ENCODE measurements at places on chromosomes 11 and 22.

GRCh38 chr11:3201677-3202181 lies 16.9 kb downstream of the MRGPRG start:
- H3K27me3 ChIP-seq: peaks cover 54% of the 10 kb centered on the region
- no peaks in the 10 kb centered on the region for H3K36me3 ChIP-seq
- DNase-seq: no peak
- peaks cover 4% of the 10 kb centered on the region for H3K4me1 ChIP-seq

DNA sequence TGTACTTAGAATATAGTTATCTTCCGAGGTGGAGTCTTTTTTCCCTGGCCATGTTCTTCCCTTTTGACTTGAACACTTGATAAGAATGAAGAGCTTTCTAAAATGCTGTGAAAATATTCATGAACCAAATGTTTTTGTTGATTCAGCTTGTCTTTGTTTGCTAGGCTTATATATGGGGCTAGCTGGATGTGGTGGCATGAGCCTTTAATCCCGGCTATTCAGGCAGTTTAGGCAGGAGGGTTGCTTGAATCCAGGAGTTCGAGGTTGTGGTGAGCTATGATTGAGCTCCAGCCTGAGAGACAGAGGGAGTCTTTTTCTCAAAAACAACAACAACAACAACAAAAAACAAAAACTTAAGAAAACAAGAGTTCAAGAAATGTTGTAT lies 23.1 kb downstream of the CBL start:
- no peak overlapping the region for H3K27ac ChIP-seq
- H3K36me3 ChIP-seq: no peaks in the 10 kb centered on the region
- no peaks in the 10 kb centered on the region for H3K27me3 ChIP-seq
- no peak for DNase-seq
- peaks cover 2% of the 10 kb centered on the region for H3K4me1 ChIP-seq

- no peak overlapping the region for H3K4me3 ChIP-seq
- no peaks in the 10 kb centered on the region for H3K27me3 ChIP-seq
- DNase-seq: no peak
- H3K27ac ChIP-seq: peak overlapping the region; percentile 12
Measured at GRCh38 chr11:68524681-68525080, 64.1 kb downstream of the PPP6R3 start.

DNA sequence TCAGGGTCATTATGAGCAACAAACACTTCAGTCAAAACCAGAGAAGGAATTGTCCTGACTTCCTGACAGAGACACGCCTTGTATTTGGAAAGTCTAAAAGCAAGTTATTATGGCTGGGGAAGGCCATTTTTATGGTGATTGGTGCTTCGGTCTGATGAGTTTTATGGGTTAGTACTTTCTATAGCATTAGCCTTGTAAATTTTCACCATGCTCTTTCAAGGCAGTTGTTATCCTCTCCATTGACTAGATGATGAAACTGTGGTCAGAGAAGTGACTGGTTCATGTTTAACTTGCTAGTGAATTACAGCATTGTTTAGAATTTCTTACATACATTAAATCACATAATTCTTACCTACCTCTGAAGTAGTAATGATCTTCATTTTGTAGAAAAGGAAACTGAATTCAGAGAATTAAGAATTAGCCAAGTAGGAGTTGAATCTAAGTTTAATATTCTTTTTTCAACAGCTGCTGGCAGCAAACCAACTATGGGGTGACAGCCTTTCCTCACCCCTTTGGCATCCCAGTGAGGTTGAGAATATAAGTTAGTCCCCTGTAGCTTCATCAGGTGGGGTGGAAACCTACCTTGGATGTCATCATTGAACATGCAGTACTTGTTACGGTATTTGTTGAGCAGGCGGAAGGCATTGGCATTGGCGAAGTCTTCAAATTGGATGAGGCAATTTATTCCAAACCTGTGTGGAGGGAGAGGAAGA lies 90.0 kb downstream of the CCDC81 start:
- H3K27ac ChIP-seq: no peak overlapping the region
- H3K4me1 ChIP-seq: peaks cover 15% of the 10 kb centered on the region
- H3K36me3 ChIP-seq: no peaks in the 10 kb centered on the region
- H3K4me3 ChIP-seq: no peak overlapping the region

- no peaks in the 10 kb centered on the region for H3K36me3 ChIP-seq
- no peak overlapping the region for H3K27ac ChIP-seq
- DNase-seq: no peak
- H3K4me3 ChIP-seq: no peak overlapping the region
Measured at GRCh38 chr11:40716344-40717130, 742.9 kb downstream of the LRRC4C start.

GRCh38 chr11:112222303-112222702 lies 3.9 kb upstream of the PTS start:
- DNase-seq: no peak
- H3K4me1 ChIP-seq: peaks cover 12% of the 10 kb centered on the region
- H3K27me3 ChIP-seq: no peaks in the 10 kb centered on the region
- H3K27ac ChIP-seq: no peak overlapping the region
- H3K36me3 ChIP-seq: peaks cover 9% of the 10 kb centered on the region

DNA sequence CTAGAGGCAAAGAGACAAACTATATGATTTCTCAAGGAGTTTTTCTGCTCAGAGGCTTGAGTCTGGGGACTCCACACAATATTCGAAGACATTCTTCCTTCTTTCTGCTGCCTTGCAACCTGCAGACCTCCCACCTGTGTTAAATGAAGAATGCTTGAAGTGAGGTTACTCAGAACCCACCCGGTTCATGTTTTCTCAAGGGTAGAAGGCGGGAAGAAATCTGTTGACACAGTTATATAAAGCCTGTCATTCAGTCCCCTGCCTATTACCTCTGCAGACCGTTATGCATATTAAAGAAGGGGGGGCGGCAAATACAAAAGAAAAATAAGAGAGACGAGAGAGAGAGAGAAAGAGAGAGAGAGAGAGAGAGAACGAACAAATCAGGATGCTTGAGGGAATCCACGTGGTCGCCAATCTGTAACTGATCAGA lies 2.2 kb upstream of the KMT2A start:
- H3K27ac ChIP-seq: no peak overlapping the region
- no peak for DNase-seq
- peaks cover 22% of the 10 kb centered on the region for H3K4me1 ChIP-seq
- no peaks in the 10 kb centered on the region for H3K27me3 ChIP-seq

GRCh38 chr11:119373921-119374631 lies 7.4 kb downstream of the USP2 start:
- H3K4me3 ChIP-seq: no peak overlapping the region
- H3K36me3 ChIP-seq: no peaks in the 10 kb centered on the region
- H3K27me3 ChIP-seq: no peaks in the 10 kb centered on the region
- peaks cover 86% of the 10 kb centered on the region for H3K4me1 ChIP-seq

GRCh38 chr22:27576815-27577573 lies 224.6 kb downstream of the MN1 start:
- H3K36me3 ChIP-seq: no peaks in the 10 kb centered on the region
- no peak overlapping the region for H3K27ac ChIP-seq
- DNase-seq: no peak
- H3K4me3 ChIP-seq: no peak overlapping the region

DNA sequence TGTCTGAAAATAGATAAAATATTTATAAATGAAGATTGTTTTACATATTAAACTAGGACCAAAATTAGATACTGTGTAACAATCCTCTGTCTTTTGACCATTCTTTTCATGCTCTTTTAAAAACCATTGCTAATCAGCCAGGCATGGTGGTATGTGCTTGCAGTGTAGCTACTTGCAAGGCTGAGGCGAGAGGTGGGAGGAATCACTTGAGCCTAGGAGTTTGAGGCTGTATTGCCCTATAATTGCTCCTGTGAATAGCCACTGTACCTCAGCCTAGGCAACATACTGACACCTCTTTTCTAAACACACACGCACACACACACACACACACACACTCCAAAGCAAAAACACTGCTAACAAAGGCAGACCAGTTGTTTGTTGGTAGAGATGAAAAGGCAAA lies 259.2 kb downstream of the JRKL start:
- H3K4me3 ChIP-seq: no peak overlapping the region
- H3K27ac ChIP-seq: no peak overlapping the region
- H3K36me3 ChIP-seq: no peaks in the 10 kb centered on the region
- H3K27me3 ChIP-seq: no peaks in the 10 kb centered on the region
- DNase-seq: no peak
- H3K4me1 ChIP-seq: no peaks in the 10 kb centered on the region

- H3K27me3 ChIP-seq: no peaks in the 10 kb centered on the region
- H3K36me3 ChIP-seq: no peaks in the 10 kb centered on the region
- peak overlapping the region; percentile 62 for H3K27ac ChIP-seq
- no peak overlapping the region for H3K4me3 ChIP-seq
Measured at GRCh38 chr11:63564056-63564774, 1.0 kb upstream of the PLAAT2 start.

DNA sequence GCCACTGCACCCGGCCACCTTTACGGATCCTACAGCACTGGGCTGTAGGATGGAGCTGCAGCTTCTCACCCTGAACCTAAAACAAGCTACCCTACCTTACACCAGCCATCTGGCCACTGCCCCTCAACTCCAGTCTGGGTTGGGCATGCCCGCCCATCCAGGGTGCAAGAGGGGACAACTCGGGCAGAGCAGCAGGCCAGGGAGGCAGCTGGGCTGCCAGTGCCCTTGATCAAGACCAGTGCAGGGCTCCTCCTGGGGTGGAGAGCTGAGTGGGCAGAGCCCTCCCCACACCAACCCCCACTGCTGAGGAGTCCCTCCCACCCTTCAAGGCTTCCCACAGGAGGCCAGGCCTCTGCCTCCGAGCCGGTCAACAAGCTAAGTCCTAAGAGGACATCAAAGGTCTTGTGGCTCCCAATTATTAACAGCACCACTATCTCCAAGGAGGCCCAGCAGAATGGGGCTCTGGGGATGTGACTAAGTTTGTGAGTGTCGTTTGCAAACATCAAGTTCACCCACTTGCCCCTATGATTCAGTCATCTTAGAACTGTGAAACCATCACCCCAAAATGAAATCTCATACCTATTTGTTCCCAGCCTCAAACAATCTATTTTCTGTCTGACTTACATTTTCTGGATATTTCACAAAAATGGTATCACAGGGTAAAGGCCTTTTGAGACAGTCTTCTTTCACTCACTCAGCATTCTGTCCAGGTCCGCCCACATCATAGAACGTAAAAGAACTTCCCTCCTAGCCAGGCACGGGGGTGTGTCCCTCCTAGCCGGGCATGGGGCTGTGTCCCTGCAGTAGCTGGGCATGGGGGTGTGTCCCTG lies 11.0 kb downstream of the GATD1 start:
- peaks cover 98% of the 10 kb centered on the region for H3K36me3 ChIP-seq
- no peak overlapping the region for H3K4me3 ChIP-seq
- no peaks in the 10 kb centered on the region for H3K27me3 ChIP-seq
- DNase-seq: no peak

- peaks cover 64% of the 10 kb centered on the region for H3K4me1 ChIP-seq
- H3K4me3 ChIP-seq: no peak overlapping the region
- no peak for DNase-seq
- no peaks in the 10 kb centered on the region for H3K36me3 ChIP-seq
- H3K27ac ChIP-seq: peak overlapping the region; percentile 73
Measured at GRCh38 chr22:38026130-38027111, 30.8 kb upstream of the PICK1 start.

DNA sequence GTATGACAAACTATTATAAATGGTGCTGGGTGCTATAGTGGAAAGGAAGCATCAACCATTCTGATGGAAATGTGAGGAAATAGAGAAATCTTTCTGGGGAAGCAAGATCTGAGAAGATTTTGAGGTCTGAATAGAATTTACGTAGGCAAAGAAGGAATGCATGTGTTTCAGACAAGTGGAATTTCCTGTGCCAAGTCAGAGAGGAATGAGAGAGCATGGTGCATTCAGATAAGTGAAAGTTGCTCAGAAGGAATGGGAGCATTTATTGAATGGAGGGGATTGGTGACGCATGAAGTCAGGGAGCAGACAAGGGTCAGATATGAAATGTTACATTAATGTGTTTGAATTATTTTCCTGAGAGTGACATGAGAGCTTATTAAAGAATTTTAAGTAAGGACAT lies 725.5 kb downstream of the METTL15 start:
- H3K27me3 ChIP-seq: no peaks in the 10 kb centered on the region
- no peak for DNase-seq
- no peak overlapping the region for H3K4me3 ChIP-seq
- no peaks in the 10 kb centered on the region for H3K4me1 ChIP-seq
- no peak overlapping the region for H3K27ac ChIP-seq
- no peaks in the 10 kb centered on the region for H3K36me3 ChIP-seq

DNA sequence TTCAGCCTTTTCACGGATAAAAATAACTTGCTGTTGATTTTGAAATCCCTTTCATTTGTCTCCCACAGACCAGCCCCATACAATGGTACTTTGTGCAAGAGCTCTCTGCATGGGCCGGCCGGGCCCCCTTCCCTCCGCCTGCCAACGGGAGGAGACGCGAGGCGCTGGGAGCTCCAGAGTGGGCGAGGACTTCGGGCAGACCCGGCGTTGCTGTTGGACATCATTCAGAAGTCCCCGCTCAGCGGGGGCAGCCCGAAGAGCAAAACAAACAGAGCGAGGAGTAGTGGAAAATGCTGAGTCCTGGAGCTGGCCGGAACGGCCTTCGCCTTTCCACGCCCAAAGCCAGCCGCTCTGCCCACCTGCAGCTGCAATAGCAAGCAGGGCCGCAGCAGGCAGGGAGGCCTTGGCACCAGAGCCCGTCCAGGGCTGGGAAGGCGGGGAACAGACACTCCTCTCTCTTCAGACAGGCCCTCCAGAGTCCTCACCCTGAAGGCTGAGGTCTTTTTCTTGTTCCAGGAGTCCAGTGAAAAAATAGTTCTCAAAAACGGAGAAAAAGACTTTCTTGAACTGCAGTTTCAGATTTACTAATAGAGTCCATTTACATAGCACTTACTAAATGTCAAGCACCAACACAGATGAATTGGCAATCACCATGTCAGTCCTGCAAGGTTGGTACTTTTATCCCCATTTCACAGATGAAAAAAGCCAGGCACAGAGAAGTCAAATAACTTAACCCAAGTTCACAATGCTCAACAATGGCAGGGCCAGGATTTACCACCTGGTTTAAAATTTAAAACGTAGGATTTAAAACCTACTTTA lies 135.5 kb downstream of the ETS1 start:
- H3K36me3 ChIP-seq: no peaks in the 10 kb centered on the region
- DNase-seq: peak; percentile 73
- H3K27ac ChIP-seq: peak overlapping the region; percentile 82
- peak overlapping the region; percentile 8 for H3K4me3 ChIP-seq

- H3K36me3 ChIP-seq: no peaks in the 10 kb centered on the region
- peak; percentile 13 for DNase-seq
- H3K27me3 ChIP-seq: no peaks in the 10 kb centered on the region
Measured at GRCh38 chr11:15638386-15638787, 523.7 kb downstream of the INSC start.

GRCh38 chr11:112777283-112777751 lies 183.9 kb upstream of the NCAM1 start:
- no peak for DNase-seq
- no peaks in the 10 kb centered on the region for H3K4me1 ChIP-seq
- no peaks in the 10 kb centered on the region for H3K36me3 ChIP-seq

DNA sequence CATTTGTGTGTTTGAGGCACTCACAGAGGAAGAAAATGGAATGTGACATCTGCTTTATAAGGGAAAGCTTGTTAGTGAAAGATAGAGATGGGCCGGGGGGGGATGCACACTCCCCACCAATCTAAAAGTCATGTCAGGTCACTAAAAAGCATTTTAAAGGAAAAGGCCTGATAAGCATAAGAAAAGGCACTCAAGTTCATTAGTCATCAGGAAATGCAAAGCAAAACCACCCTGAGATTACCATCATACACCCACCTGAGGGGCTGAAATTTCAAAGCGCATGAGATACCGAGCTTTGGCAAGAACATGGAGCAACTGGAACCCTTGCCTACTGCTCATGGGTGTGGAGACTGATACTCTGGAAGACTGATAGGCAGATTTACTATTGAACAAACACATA lies 77.9 kb upstream of the ANO1 start:
- H3K4me3 ChIP-seq: no peak overlapping the region
- no peaks in the 10 kb centered on the region for H3K27me3 ChIP-seq
- H3K4me1 ChIP-seq: no peaks in the 10 kb centered on the region
- H3K36me3 ChIP-seq: no peaks in the 10 kb centered on the region
- DNase-seq: no peak

Measured in tibial nerve (tissue), 4 donors.